Stomach (tissue), 19 donors: ENCODE measurements at places on chromosomes 16 and 17. TPM values are rescaled to one million over a fixed set of nuclear protein-coding genes. Genes with fewer than 3 reads are reported as not detected.
A peak's percentile ranks its signal among the peaks of the same experiment; 100 is the strongest.

DNA sequence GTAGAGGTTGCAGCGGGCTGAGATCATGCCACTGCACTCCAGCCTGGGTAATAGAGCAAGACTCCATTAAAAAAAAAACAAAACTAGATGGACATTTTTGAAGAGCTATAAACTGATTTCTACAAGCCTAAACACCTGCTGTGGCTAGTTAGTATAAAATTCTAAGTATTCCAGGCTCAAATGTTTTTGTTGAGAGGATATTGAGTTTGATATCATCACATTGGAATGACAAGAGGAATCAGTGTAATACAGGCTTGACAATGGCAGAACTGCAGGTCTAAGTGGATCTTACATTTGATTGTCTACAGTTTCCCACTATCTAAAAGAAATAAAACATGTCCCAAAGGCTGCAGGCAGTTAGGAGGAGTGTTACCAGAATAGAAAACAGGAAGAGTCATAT is 23.9 kb upstream of the DLX3 start:
- DNase-seq, result no peak

DRG2 gene
- total RNA-seq, result 41.4 TPM

GP1BA gene
- total RNA-seq, result not detected

KRT12 gene
- 57.6 TPM for total RNA-seq

DNA sequence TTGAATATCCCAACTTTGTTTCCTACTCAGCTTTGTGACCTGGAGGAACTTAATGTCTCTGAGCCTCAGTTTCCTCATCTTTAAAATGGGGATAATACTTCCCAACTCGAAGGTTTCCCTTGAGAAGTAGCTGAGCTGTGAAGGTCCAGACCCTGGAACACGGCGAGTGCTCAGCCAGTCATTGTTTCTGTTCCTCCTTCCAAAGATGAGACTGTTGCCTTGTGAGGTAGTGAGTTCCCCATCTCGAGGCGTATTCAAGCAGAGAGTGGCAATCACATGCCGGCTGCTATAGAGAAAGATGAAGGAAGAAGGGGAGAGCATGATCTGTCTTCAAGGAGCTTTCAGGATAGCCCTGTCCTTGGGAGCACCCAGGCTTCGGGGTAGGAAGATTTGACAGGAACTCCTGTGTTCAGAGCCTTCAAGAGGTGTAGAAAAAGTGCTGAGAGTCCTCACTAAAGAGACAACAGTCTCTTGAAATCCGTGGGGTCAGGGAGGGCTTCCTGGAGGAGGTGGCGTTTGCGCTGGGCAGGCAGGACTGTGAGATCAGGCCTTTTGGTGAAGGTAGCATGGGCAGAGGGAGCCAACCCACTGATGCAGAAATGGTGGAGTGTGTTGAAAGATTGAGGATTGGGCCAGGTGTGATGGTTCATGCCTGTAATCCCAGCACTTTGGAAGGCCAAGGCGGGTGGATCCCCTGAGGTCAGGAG is 27.2 kb downstream of the SPNS2 start:
- no peak for DNase-seq

KRTAP4-1 gene
- total RNA-seq, result not detected

DNA sequence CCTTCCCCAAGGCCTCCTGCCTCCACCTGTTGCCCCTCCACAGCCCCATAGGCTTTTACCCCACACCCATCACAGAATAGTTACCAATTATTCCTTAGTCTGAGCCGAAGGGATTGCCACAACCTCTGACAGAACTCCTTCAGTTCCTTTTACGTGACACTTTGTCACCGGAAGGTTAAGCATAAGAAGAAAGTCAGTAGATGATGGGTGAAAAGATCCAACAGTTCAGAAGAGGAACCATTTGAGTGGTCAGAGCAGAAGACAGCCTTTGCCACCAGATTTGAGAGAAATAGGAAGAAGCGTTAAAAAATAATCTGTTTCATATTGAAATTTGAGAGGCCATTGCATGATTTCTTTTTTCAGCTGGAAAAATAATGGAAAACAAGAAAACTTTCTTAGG is 1.2 kb downstream of the SRR start:
- no peak for DNase-seq

- no peak for DNase-seq
Measured at GRCh38 chr17:39852239-39852638, 11.9 kb downstream of the IKZF3 start.

PRSS22 gene
- total RNA-seq, result 10.3 TPM

FBXL16 gene
- not detected for total RNA-seq

DNA sequence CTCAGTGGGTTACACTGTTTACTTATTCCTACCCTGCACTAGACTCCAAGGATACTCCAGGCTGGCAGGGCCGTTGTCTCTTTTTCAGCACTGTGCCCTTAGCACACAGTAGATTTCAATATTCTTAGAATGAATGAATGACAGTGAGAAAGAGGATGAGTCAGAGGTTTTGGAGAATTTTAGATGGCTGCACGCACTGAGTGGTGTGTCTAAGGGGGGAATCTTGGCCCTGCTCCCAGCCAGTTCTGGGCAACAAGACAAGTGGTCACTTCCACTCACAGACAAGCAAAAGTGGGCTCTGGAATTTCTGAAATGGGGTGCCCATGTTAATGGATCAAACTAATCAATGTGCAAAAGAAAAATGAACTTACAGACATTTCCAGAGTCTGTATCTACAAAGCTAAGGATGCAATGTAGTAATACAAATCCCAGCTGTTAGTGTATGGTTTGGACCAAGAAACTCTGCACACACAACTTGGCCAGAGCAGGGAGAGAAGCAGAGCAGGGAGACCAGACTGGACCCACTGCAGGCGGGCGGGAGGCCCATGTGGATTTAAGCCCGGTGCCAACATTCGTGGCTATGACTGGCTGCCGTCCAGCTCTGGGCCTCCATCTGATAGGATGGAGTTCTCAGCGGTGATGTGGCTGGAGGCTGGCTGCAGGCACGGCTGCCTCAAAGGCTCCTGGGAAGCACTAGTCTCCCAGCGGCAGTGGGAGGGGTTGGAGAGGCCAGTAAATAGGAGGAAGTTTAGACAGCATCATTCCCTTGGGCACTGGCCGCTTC is 95.6 kb upstream of the CDYL2 start:
- peak; percentile 86 for DNase-seq

DNA sequence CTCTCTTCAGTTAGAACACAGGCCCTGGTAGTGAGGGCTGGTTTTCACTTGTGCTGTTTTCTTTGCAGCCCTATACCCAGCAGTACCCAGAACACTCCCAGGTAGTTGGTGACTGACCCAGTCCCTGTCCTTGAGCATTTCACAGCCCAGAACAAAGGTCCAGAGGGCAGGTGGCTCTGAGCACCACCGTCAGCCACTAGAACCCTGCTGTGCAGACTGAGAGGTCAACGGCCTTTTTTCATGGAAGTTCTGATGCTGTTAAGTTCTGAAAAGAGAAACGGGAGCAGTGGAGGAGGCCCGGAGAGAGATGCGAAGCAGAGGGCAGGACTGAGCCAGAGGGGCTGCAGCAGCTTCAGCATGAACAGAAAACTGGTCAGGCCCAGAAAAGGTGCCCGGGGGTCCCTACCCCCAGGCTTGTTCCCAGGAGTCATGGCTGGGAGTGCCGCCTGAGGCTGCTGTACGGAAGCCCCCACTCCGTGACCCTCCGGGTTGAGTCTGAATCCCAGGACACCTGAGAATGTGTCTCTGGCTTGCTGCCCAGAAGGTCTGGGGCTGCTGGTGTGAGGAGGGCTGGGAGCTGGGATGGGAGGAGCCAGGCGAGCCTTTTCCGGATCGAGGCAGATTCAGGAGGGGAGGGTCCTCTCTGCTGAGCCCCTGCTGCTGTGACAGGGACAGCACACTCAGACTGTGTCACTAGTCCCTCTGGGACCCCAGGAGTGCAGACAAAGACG is 8.7 kb downstream of the ZNF276 start:
- DNase-seq, result no peak

- DNase-seq, result no peak
Measured at GRCh38 chr17:57864273-57864672, 14.4 kb upstream of the MRPS23 start.

- DNase-seq, result no peak
Measured at GRCh38 chr17:75763613-75764416, 1.2 kb downstream of the GALK1 start.

DNA sequence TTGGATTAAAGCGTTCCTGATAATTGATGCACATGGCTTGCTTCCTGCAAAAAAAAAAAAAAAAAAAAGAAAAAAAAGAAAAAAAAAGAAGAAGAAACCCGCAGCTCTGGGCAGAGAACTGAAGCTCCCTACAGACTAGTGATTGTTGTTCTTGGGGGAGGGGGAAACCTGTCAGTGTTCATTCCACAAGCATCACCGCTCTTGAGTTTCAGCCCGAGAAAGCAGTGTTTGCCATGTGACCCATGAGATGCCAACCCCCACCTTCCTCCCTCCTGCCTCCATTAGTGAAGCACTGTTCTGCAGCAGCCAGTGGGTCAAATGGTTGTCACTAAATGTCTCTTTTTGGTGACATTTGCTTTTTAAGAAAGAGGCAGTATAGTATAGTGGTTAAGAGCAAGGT is 1.7 kb downstream of the USP43 start:
- DNase-seq, result no peak

CRHR1 gene
- total RNA-seq, result not detected

DNA sequence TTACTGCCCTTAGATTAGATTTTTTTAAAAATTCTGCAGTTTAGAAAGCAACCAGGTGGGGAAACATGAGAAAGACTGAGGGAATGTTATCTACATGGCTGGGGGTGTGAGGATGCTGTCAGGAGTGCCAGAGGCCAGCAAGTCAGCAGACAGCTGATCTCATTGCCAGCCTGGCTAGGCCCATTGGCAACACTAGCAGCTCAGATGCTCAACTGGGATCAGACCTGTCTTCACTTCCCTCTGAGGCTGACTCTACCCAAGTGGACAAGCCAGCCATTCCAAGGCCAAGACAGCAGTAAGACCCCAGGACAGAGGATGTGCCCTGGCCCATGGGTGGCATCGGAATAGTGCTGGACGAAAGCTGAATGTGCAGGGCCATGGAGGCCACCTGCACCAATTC is 96.2 kb downstream of the TMEM132E start:
- DNase-seq, result no peak

EFCAB5 gene
- not detected for total RNA-seq

- DNase-seq, result peak; percentile 69
Measured at GRCh38 chr17:81251709-81252301, 12.7 kb downstream of the NDUFAF8 start.

MT4 gene
- total RNA-seq, result not detected

GRCh38 chr17:79927688-79928501 is 88.7 kb upstream of the CBX4 start:
- no peak for DNase-seq

GRCh38 chr16:1642148-1642547 is 30.0 kb downstream of the CRAMP1 start:
- DNase-seq, result no peak

DNA sequence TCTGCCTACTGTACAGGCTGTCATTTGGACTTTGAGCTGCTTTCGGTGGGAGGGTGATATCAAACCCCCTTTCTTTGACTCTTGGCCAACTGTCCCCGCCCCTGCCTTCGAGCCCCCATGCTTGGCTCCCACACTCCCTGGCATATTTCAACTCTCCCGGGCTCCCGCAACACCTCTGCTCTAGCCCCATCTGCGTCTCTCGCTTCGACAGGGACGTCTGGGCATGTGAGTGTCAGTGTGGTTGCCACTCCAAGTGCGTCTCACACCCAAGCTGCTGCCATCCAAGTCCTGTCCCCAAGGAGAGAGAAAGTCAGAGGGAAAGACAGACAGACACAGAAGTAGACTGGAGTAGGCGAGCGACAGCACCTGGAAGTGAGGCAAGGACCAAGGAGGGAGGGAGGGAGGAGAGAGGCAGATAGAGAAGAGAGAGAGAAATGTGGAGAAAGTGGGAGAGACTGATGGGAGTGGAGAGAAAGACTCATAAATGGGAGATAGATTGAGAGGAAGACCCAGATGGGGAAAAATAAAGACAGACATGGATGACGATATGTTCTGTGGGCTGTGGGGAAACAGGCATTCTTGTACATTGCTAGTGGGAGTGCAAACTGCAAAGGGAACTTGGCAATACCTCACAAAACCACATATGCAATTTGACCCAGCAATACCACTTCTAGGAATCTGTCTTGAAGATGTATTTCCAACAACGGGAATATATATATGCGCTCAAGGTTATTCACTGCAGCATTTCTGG is 11.8 kb downstream of the STARD3 start:
- DNase-seq, result no peak

SLC12A3 gene
- total RNA-seq, result not detected
